ENCODE measurements at places on chromosomes 3 and 15. TPM values are rescaled to one million over a fixed set of nuclear protein-coding genes. Genes with fewer than 3 reads are reported as not detected.

The KNL1 gene
- total RNA-seq: 0.35 TPM

The CPLX3 gene
- total RNA-seq: not detected

The CHRM5 gene
- not detected for total RNA-seq

The SEMA3G gene
- total RNA-seq: 144 TPM

The PLA2G4E gene
- not detected for total RNA-seq

GRCh38 chr3:128480278-128480677 lies 12.7 kb downstream of the GATA2 start:
- no peak for DNase-seq

DNA sequence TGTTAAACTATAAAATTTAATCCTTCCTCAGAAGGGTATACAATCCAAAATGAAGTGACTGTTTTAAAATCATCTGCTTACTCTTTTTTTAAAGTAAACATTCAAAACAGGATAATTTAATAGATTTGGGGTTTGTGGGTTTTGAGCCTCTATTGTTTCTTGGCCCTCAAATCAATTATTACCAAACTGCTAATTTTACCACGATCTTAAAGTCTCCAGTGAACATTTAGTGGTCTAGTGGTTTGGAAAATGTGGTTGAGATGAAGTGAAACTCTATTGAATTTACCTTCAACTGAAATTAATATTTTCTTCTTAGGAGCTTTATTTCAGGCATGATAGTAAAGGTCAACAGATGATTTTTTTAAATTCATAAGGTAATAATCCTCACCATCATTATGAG lies 11.2 kb upstream of the ATP11B start:
- no peak for DNase-seq

DNA sequence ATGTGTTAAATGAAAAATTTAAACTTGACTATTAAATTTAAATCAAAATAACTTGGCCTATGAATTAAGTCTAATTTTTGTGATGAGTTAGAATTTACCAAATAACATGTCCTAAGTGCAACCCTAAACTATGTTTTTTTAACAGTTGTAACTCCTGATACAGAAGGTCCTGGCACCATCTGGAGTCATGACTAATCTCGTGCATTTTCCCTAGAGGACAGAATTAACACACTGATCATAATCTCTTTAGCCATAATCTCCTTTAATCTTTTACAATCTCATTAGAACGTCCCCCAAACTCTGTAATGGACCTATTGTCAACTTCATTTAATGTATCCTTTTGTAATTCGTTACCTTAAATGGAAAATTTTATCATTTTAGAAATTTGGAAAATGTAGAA lies 100.6 kb downstream of the SUCNR1 start:
- DNase-seq: no peak

DNA sequence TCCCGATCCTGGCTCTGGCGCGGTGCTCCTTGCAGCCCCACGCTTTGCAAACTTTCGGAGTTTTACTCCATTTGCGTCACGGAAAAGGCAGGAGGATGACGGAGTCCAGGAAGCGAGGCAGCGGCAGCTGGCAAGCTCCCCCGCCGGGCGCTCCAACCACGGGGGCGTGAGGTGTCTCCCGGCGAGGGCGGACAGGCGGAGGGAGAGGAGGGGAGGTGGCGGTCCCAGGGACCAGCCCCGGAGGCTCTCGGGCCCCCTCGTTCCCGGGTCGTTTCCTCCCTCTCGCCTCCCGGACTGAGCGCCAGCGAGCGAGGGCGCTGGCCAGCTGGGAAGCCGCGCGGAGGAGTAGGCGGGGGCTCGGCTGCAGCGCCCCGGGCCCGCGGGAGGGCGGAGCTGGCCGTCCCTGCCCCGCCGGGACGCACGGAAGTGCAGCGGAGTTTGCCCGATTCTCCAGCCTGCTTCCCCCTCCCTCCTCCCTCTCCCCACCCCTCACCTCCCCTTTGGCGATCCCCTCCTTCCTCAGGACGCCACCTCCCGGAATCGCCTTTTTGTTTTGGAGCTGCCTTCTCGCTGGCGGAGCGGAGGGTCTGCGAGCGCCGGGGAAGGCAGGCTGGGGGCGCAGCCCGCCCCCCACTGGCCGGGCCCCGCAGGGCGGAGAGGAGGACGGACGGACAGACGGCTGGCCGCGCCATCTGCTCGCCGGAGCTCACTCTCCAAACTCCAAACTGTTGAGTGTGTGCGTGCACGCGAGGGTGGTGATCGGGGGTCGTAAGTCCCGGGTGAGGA lies at the start of gene SNX33:
Gene SNX33 (plus strand): TSS at position 543 of the 786 bp plus-strand sequence. CDS start 1,191 bp downstream, outside the sequence.
- DNase-seq: peak; percentile 95

GRCh38 chr3:190825386-190826016 lies 37.0 kb downstream of the GMNC start:
- no peak for DNase-seq

GRCh38 chr3:76107935-76108570 lies 322.7 kb upstream of the ZNF717 start:
- no peak for DNase-seq
